ENCODE measurements at places on chromosomes 7 and 10. TPM values are rescaled to one million over a fixed set of nuclear protein-coding genes. Genes with fewer than 3 reads are reported as not detected.

AASS gene
- total RNA-seq: 8.6 TPM

TBC1D12 gene
- 5.1 TPM for total RNA-seq

PRRT4 gene
- 1.8 TPM for total RNA-seq

MRLN gene
- total RNA-seq: not detected

CNNM1 gene
- total RNA-seq: 0.16 TPM
